ENCODE measurements at places on chromosomes 1 and 21. TPM values are rescaled to one million over a fixed set of nuclear protein-coding genes. Genes with fewer than 3 reads are reported as not detected.

Gene PRR9
- total RNA-seq, result not detected

Gene ZCCHC17
- 30.6 TPM for total RNA-seq

Gene PKLR
- 0.13 TPM for total RNA-seq

Gene INTS11
- 114 TPM for total RNA-seq

Gene THBS3
- total RNA-seq, result 35.9 TPM

Measured in Panc1 (cell line).